ENCODE measurements at places on chromosomes 7 and 10.

GRCh38 chr10:74081192-74081803 lies 69.3 kb downstream of the AP3M1 start:
- DNase-seq = peak; percentile 29

DNA sequence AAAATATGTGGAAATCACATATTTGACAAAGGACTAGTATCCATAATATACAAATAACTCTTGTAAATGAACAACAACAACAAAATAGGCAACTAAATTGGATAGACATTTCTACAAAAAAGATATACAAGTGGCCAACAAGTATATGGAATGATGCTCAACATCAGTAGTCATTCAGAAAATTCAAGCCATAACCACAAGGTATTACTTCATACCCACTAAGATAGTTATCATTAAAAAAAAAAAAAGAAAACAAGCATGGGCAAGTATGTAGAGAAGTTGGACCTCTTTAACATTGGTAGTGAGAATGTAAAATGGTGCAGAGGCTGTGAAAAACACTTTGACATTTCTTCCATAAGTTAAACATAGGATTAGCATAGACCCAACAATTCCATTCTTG lies 80.8 kb downstream of the CYP26A1 start:
- no peak for DNase-seq

GRCh38 chr10:6204341-6205191 lies 1.8 kb downstream of the PFKFB3 start:
- no peak for DNase-seq

DNA sequence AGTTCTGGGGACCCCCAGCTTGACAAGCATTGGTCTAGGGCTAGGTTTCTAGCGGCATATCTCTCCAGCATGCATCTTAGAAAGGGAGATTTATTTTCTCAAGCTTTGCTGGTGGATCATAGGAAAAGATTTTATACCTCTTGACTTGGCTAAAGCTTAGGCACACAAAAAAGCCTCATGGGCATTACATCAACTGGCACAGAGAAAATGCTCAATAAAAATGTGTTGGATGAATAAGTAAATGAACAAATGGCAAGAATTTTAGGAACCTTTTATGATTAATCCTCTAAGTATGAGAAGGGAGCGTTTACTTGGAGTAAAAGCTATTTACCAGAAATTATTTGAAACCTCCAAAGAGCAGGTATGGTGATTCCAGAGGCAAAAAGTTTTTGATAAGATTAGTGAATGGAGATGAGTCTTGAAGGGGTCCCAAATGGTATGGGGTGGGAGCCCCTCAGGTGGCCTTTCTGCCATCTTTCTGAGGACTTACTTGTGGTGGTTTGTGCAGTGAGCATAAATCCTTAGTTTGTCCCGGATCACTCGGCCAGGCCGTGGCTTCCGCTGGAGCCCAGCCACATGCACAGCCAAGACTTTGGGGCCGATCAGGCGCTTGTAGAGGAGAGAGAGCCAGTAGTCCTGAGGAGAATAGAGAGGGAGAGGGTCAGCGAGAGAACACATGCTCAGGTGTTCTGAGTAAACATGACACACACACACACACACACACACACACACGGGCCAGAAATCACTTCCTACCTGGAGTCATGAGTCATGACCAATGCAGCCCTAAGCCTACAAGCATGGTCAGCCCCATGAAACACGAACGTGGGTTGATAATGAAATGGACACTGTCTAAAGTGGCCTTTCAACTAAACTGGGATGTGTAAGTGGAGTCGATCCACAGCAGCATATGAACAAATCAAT lies 43.1 kb upstream of the HPS1 start:
- no peak for DNase-seq

DNA sequence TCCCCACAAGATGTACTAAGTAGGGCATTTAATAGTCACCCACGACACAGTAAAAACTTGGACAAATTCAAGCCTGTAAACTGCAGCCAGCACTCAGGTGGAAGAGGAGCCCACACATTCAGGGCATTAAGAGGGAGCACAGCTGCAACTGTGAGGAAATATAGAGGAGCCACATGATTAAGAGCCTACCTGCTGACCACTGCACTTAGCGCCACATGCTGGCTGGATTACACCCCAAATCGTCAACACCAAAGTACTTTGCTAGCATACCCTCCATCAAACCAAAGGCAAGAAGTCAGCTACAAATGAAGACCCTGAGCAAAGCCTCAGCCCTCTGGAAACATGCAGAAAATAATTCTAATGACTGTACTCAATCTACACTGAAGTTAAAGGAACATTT lies 322.3 kb upstream of the PLXDC2 start:
- no peak for DNase-seq

DNA sequence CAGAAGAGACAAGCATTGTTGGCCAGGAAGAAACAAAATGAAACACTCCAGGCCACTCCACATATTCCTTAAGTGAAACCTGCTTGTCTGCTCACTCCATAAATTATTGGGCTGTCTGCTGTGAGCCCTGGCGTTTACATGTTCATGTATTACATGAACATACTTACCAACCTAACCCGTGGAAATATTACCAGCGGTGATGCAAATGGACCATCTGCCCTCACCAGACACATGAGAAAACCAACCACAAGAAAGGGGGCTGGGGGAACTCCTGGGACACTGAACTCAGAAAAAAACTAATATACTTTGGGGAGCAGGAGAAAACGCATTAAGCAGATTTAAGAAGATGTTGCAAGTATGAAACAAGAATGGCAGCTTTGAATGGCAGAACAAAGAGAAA lies 731.2 kb upstream of the IGFBP3 start:
- no peak for DNase-seq

DNA sequence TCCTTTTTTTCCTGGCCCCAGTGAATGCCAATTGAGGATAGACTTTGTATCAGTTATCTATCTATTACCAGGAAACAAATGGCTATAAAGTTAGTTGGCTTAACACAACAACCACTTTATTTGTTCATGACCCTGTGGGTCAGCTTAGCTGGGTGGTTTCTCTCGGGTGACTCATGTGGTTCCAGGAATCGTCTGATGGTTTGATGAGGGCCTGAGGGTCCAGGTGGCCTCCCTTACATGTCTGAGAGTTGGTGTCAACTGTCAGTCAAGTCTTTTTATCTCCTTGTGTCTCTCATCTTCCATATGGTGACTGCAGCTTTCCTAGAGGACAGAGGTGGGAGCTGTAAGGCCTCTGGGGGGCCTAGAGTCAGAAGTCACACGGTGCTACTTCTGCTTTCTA lies 15.3 kb upstream of the MAPK8 start:
- DNase-seq = no peak

DNA sequence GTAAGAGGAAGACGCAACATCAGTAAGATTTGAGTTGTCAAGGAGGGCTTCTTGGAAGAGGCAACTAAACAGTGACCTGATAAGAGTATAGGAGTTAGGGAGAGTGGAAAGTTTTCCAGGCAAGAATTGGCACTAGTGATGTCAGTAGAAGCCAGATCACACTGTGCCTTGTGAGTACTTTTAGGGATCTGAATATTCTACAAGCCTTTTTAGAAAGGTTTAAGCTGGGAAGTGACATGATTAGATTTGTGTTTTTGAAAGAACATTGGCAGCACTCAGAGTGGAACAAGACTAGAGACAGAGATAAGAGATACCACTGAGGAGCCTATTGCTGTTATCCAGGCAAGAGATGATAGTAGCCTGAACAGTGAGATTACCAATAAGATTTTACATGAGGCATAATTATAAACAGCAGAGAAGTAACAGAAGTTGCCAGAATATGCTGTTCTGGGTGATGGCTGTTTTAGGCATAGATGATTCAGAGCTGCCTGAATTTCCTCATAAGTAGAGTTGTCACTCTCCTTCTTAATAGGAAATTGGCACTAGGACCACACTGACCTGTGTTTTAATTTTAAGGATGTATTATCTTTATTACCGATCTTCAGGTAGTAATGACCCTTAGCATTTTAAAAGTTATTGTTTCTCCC lies 45.6 kb downstream of the NHLRC2 start:
- no peak for DNase-seq

DNA sequence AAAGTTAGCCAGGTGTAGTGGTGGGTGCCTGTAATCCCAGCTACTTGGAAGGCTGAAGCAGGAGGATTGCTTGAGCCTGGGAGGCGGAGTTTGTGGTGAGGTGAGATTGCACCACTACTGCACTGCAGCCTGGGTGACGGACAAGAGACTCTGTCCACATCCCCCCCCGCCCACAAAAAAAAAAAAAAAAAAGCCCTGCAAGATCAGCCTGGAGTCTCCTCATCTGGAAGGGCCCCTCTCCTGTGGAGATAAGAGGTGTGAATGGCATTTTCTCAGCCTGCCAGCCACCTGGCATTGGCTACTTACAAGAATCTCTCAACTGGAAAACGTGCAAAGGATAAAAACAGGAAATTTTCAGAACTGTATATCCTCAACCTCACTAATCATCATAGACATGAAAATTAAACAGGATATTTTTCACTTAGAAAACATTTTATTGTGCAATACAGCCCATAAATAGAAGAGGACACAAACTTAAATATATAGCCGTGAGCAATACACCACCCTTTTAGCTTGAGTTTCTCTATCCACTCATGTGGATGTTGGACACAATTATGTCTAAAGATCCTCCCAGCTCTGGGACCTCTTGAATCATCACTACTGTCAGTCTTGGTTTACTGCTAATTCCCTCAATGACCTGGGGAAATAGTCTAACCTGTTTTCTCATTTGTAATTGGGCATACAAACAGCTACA lies 11.3 kb upstream of the TSPAN15 start:
- no peak for DNase-seq

DNA sequence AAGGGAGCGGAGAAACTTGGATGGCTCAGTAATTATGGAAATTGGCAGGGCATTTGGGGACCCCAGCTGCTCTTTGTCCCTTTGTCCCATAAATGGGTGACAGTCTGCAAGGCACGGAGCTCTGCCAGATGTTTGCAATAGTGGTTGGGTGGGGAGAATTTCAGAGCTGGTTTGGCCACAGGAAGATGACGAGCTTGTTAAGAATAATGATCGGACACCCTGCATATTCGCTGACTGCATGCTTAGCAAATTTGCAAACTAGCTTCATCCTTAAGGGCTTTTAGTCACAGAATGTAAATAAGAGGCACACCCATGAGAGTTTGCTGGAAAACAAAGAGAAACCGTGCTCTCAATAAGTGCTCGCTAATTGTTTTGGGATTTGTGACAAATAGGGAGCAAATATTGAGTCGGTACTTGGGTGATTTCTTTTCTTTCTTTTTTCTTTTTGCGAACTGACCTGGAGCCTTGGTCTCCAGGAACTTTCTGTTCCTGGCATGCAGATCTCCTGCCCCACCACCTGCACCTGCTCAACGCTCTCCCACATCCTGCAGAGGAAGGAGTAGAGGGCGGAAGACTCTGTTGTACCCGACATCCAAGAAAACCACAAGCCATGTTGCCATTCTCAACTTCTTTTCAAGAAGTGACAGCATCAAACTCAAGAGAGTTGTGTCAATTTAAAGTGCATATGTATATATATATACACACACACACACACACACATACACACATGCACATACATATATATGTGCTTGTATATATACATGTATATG lies 238.9 kb downstream of the CAMK1D start:
- no peak for DNase-seq

- DNase-seq = no peak
These were observed 162.8 kb downstream of the USP6NL start for GRCh38 chr10:11448545-11449244.

GRCh38 chr7:158097106-158097452 lies 490.5 kb downstream of the PTPRN2 start:
- DNase-seq = no peak

Measured in T-cell (primary cell).